ENCODE measurements at places on chromosomes 3 and 15.

DNA sequence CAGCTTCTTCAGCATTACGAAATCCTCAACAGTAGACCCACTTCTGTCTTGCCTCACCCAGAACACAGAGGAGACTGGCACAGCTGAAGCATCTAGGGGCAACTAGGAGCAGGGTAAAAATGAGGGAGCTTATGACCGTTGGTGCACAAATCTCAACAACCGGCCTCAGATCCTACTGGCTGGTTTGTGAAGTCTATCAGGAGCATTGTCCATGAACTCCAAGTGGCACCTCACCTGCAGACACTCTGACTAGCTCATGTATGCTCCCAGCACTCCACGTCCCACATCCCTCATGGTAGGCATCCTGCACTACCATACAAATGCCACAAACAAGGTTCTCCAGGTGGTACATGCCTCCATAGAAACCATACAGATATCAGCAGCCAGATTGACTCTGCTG is 163.1 kb downstream of the TLE3 start:
- no peak for DNase-seq

- no peak for DNase-seq
These were observed 276.3 kb upstream of the ZNF717 start for GRCh38 chr3:76061654-76062053.

GRCh38 chr3:29307295-29307694 is 26.4 kb downstream of the RBMS3 start:
- DNase-seq: no peak

DNA sequence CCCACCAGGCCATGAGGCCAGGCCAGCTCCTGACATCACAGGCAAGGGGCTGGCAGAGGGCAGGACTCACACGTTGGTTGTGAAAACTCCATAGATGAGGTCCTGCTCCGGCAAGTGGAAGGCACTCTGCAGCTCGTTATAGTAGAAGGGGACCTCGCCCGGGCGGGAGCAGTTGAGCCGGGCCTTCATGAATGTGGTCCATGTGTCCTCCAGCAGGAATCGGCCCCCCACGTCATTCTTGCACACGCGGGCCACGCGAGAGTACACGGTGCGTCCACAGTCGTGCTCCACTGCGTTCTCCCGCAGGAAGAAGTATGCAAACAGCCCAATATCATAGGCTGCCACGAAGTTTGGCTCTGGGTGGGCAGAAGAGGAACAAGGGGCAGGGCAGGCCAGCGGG is 101.2 kb downstream of the SEMA5B start:
- DNase-seq: no peak

- no peak for DNase-seq
These were observed 52.0 kb upstream of the CTSH start for GRCh38 chr15:78996894-78997275.

GRCh38 chr15:93855181-93855826 is 376.1 kb upstream of the MCTP2 start:
- DNase-seq: no peak
